Ascending aorta (tissue), 2 donors: ENCODE measurements at places on chromosomes 7 and 10. TPM values are rescaled to one million over a fixed set of nuclear protein-coding genes. Genes with fewer than 3 reads are reported as not detected.

NT5C3A gene
- total RNA-seq, result 8.3 TPM

ZNF316 gene
- total RNA-seq, result 60.3 TPM

CCDC7 gene
- total RNA-seq, result 56.9 TPM

ASIC3 gene
- total RNA-seq, result not detected

CFAP58 gene
- not detected for total RNA-seq

SERPINE1 gene
- total RNA-seq, result 1,267 TPM

CPN1 gene
- not detected for total RNA-seq

SPDYE1 gene
- total RNA-seq, result not detected

EPO gene
- total RNA-seq, result not detected

TAS2R3 gene
- 6.6 TPM for total RNA-seq

CUBN gene
- 6.8 TPM for total RNA-seq

DGKB gene
- not detected for total RNA-seq

UPK3B gene
- 7.6 TPM for total RNA-seq

LEP gene
- total RNA-seq, result not detected

PRKCQ gene
- total RNA-seq, result not detected

ANKRD2 gene
- total RNA-seq, result not detected

CYTH3 gene
- total RNA-seq, result 51.8 TPM

ADCY1 gene
- total RNA-seq, result 3.6 TPM

FEZF1 gene
- total RNA-seq, result not detected
